ENCODE measurements at places on chromosomes 1 and 21.

DNA sequence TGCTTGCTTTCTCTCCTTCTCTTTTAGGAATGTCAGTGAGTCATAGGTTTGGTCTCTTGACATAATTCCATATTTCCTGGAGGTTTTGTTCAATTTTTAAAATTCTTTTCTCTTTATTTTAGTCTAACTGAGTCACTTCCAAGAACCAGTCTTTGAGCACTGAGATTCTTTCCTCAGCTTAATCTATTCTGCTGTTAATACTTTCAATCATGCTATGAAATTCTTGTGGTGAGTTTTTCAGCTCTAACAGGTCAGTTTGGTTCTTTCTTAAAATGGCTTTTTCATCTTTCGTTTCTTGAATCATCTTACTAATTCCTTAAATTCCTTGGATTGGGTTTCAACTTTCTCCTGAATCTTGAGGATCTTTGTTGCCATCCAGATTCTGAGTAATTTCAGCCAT lies 321.0 kb downstream of the PTBP2 start:
- DNase-seq, result no peak

- no peak for DNase-seq
These were observed 33.9 kb upstream of the PUM1 start for GRCh38 chr1:31099293-31100032.

DNA sequence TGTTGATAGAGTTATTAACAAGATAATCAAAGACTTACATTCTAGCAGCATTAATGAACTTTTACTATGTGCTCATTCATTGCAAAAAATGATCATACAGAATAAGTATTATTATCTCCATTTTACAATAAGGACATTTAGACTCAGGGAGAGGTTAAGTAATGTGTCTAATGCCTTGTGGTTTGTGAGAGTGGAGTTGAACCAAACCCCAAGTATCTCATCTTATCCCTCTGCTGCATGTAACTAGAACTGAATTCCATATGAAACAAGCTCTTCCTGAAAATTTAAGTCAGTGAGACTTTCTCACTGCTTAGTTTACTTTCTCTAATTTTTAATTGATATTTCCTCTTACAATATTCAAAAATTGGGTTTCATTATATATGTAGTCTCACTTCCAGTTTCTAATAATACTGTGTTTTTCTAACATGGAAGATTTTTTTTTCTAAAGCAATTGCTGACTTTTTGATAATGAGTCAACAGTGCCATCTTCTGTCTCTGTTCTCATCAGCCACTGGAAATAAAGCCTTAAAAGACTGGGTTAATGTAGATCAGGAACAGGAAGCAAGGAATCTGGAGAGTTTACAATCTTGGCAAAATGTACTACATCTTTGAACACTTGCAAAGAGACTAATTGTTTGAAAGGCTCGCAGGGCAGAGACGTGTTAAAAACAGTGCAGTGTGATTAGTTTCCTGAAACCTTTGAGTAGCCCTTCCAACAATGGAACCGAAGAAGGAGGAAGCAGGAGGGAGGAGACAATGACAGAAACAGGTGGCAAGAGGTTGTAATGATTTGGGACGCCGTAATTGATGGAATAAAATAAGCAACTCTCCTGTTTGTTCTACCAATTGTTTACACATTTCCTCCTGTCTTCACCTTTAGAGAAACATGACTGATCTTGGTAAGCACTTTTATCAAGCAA lies 567.6 kb downstream of the MRPL39 start:
- peak; percentile 49 for DNase-seq

DNA sequence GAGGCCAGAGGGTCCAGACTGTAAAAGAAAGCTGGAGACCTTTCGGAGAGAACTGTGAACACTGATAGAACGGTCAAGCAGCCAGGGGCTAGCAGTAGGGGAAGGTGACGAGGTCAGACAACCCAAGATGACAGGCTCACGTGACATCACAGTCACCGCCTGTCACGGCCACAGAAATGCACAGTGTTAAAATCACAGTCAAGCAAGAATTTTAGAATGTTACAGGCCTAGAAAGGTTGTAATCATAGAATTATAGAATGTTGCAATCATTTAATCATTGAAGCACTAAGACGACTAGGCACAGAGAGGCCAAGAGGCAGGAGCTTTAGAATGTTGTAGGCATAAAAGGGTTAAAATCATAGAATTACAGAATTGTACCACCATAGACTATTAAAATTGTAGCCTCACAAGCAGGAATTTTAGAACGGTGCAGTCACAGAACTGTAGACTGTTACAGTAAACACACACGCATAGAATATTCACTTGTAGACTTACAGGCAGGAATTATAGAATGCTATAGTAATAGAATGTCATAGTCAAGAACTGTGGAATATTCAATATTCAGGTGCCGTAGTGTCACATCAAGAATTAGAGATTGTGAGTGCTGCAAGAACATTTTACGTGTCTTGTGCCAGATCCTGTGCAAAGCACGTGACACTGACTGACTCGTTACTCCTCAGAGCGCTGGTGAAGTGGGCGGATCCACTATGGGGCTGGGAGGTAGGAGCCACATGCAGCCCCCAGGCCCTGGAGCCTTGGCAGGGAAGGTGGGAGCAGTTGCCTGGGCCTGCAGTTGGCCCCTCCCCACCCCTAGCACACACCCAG lies 118.1 kb downstream of the EPHB2 start:
- DNase-seq, result no peak

DNA sequence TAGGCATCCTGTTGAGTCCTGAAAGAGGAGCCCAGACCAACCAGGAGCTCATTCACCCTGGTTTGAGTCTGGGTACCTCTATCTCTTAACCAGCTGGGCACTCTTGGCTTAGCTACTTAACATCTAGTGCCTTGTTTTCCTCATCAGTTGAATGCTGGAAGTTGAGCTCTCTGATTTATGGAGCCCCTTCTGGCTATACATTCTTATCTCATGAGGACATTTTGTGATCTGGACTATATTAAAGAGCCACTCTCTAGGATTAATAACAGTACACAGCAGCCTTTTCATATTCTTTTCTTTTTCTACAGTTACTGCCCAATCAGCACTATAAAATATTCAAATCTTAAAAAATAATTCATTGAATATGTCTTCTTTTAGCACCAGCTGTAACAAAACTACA lies 296.9 kb upstream of the RUNX1 start:
- DNase-seq, result no peak

GRCh38 chr1:115336741-115337140 lies 1.3 kb downstream of the NGF start:
- no peak for DNase-seq

GRCh38 chr1:7497107-7497637 lies 273.9 kb upstream of the VAMP3 start:
- no peak for DNase-seq

- no peak for DNase-seq
These were observed 12.2 kb downstream of the PTCH2 start for GRCh38 chr1:44830900-44831304.

GRCh38 chr1:185990565-185990964 lies 256.4 kb downstream of the HMCN1 start:
- no peak for DNase-seq

GRCh38 chr1:99139876-99140275 lies 124.4 kb upstream of the PLPPR4 start:
- no peak for DNase-seq

GRCh38 chr1:95085376-95085775 lies 12.6 kb upstream of the ALG14 start:
- no peak for DNase-seq

GRCh38 chr1:226135709-226136108 lies 50.8 kb downstream of the ACBD3 start:
- no peak for DNase-seq

DNA sequence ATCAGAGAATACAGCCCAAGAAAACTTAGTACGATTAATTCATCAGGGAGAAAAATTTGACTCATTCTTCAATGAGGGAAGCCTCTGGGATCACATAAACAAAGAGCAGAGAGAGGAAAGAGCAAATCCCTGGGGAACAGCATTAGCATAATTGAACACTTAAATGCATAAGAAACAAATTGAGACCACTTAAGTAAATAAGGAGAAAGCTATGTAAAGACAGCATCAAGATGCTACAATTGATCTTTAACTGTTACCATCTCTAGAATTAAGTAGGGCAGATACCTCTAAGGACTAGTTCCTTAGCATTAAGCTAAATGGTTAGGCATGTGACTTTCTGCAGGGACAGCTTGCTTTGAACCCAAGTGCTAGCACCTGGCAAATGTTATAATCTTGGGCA lies 265.1 kb upstream of the NEGR1 start:
- no peak for DNase-seq

DNA sequence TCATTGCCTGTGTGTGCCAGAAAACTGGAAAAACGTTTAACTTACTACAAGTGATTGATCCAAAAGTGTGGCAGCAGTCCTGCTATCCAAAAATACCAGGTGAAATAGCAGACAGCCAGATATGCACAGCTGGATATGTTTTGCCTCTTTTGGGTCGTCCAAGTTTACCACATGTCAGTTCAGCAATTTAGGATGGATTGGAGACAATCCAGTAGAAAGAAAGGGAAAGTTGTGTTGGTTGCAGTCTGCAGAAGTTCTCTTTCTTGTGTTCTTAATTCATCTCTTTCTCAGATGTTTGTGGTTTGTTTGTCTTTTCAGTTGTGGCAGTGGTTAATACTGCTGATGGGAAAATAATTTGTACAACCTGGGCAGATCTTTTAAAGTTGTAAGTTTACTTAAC lies 645.0 kb downstream of the PTPRC start:
- no peak for DNase-seq

DNA sequence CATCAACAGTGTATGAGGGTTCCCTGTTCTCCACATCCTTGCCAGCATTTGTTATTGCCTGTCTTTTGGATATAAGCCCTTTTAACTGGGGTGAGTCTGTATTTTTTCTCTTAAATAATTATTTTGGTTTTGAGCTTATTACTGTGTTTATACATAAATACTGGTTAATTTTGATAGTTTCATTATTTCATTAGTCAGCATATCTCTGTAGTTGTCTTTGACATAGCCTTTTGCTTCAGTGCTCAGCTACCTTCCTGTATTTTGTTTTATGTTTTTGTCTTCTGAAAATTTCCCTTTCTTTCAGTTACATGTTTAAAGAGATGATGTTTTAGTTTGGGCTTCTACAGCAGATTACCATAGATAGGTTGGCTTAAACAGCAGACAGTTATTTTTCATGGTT lies 138.1 kb downstream of the XPR1 start:
- DNase-seq, result no peak

GRCh38 chr1:21804536-21804935 lies 7.5 kb upstream of the LDLRAD2 start:
- DNase-seq, result no peak

DNA sequence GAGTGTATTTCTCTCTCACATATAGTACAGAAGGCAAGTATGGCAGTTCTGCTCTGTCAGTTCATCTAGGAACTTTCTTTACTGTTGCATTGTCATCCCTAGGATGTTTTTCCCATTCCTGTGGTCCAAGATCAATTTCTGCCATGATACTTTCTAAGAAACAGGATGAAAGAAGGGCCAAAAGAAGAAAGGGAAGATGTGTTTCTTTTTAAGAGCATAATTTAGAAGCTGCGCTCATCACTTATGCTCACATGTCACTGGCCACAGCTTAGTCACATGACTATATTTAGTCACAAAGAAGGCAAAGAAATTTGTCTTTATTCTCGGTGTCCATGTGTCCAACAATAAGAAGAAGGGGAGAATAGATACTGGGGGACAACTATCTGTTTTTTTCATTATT lies 7.0 kb upstream of the MAST2 start:
- DNase-seq, result no peak

DNA sequence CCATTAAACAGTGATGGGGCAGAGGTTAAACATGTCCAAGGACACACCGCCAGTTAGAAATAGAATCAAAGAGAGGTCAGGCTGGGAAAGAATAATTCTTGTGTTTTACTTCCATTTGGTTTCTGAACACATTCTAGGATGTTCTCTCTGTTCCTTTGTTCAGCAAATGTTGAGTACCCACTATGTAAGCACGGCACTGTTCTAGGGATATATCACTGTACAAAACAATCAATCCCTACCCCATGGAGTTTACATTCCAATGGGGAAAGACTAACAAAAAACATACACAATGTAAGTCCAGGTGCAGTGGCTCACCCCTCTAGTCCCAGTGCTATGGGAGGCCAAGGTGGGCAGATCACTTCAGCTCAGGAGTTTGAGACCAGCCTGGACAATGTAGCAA lies 6.2 kb downstream of the MYOCOS start:
- DNase-seq, result no peak

- DNase-seq, result no peak
These were observed 137.4 kb downstream of the BACH1 start for GRCh38 chr21:29436143-29436542.

- DNase-seq, result no peak
These were observed 76.3 kb upstream of the CSF3R start for GRCh38 chr1:36559061-36559460.

DNA sequence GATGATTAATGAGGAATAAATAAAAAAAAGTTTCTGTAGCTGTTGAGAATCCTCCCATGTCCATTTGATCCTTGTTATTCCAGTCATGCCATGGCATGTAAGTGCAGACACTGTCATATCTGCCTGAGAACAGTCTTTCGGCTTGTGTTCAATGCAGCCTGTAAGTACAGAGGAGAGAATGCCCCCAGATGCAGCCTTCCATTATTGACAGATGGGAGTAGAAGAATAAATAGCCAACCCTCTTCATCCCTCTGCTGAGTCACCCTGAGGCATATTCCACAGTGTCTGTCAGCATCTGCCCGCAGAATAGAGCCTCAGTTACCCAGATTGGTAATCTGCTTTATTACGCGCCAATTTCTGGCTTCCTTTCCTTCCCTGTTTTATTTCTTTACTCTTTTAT lies 139.4 kb downstream of the LRRC7 start:
- DNase-seq, result no peak

- DNase-seq, result no peak
These were observed 216.3 kb upstream of the ZC3H12A start for GRCh38 chr1:37258068-37258467.
